ENCODE measurements at places on chromosomes 12 and 14.

DNA sequence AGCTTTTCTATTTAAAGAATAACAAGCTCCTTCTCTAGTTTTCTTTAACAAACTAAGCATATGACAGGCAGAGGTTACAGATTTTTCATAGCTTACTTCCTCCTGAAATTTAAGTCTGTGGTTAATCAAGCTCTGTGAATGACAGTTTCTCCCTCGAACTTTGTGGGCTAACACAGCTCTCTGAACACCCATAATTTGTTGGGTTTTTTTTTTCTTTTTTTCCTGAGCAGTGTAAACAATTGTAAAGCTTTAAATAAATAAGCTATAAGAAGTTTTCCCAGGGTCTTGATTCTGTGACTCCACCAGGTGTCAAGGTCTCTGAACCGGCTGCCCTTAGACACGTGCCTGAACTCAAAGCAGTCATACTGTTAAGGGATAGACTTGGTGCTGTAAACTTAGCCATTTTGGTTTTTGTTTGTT, 128.1 kb upstream of the AMIGO2 start:
- DNase-seq = peak; percentile 52

GRCh38 chr14:22464422-22465142, 124.4 kb downstream of the DAD1 start:
- peak; percentile 55 for DNase-seq

DNA sequence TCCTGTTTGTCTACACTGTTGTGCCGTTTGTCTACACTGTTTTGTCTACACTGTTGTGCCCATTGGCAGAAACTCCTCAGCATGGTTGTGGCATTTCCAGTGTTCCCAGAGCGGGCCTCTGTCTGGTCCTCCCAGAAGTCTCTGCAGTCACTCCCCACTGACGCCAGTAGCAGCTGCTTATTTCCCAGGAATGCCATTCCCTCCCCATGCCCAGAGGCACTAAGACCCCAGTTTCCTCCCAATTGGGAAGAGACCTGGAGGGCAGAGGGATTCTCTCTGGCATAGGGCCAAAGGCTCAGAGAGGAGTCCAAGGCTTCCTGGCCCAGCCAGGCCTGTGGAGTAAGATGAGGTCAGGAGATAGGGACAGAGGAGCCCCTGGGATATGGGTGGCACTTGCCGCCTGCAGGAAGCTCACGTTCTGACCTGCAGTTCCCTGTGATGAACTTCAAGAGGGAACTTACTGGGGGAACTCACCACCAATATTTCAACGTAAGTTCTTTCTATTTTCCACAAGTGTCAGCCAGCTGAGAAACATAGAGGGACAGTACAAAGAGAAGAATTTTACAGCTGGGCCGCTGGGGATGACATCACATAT, 69.1 kb downstream of the TNFAIP2 start:
- DNase-seq = no peak

GRCh38 chr14:76486251-76486743, 110.4 kb downstream of the ESRRB start:
- DNase-seq = no peak

- no peak for DNase-seq
Observed at GRCh38 chr12:78916845-78917480, 52.4 kb downstream of the SYT1 start.

- no peak for DNase-seq
Observed at GRCh38 chr14:101591121-101591520, 29.8 kb downstream of the DIO3 start.

DNA sequence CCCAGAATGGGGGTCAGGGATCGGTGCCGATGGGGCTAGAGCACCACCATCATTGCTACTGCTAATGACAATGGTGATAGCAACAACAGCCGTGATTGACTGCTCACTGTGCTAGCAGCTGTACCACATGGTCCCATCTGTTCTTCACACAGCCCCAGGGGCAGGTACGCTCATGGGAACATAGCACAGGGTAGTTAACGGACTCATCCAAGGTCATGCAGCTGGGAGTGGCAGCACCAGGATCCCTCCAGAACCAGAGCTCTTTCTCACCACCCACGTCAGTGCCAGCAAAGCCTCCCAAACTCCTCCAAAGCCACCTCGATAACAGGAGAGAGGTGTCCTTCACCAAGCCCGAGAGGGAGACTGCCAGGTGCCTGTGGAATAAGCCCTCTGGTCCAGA, 11.2 kb upstream of the DYNC1H1 start:
- DNase-seq = no peak

GRCh38 chr12:38907201-38907923, 2.0 kb upstream of the CPNE8 start:
- no peak for DNase-seq

DNA sequence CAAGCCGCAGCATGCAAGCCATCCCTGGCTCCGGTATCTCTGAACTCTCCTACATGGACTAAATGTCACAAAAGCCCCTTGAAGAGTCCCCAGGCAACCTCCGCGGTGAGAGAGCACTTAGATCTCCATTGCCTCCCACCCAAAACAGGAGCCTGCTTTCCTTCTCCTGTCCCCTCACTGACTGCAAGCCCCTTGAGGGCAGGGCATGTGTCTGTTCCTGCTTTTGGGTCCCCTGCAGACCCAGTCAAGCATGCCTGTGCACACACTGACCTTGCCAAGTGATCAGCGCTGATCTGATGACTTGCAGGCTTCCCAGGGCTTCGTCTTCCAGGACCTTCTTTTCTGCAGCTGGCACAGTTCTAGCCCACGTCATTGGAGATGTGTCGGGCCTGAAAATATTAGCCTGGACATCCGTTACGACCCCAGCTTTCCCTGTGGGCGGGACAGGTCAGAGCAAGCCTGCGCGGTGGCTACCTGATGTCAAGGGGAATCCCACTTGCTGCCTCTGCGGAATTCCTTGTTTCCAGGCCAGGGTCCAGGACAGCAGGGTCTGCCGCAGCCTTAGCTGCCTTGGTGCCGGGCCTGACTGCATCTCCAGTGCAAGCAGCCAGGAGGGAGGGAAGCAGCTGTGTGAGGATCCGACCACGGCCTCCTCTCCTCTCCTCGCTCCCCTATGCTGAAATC, 92.5 kb downstream of the FBXL14 start:
- no peak for DNase-seq

DNA sequence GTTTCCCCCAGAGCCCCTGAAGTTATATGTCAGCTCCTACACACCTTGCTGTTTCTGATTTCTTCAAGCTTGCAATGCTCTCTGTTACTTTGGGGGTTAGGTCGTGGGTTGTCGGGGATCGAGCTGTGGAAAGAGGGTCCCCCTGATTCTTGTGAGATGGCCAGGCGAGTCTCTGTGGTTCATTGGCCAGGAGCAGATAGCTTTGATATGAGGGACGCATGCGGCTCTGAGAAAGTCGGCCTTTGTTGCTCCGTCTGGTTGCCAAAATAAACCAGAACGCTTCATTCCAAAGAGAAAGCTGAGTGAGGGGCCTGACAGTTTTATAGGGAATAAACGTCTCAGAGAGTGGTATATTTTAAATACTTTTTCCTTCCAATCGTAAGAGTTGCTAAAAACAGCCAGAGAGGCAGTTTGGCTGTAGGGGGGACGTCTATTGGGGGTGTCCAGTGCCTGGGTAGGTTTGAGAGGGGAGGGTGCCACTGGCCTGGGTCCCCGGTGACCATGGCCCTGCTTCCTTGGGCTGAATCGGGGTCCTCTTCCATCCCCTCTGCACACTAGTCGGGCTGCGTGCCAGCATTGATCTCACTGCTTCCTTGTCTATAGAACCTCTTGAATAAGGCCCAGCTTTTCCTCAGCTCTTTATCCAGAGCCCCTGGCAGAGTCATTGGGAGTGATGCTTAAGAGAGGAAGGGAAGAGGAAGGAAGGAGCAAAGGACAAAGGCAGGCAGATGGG, 18.9 kb downstream of the CCND2 start:
- no peak for DNase-seq

DNA sequence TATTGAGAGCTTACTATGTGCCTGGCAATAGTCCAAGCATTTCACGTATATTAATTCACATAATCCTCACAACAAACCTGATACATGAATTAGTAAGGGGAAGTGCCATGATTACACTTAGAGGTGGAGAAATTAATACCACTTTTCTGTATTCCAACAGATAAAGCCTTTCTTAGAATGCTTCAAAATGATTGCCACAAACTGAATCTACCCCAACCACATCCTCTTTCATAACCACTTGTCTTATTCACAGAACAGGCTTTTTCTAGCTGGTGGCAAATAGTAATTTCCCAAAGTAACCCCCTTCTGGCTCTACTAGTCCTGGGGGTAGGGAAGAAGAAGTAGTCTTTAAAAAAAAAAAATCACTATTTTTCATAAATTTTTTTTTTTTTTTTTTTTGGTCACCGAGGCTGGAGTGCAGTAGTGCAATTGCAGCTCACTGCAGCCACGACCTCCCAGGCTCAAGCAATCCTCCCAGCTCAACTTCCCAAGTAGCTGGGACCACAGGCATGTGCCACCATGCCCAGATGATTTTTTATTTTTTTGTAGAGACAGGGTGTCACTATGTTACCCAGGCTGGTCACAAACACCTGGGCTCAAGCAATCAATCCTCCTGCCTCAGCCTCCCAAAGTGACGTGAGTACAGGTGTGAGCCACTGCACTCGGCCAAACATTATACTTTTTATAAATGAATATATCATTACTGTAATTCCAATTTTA, 59.0 kb upstream of the ARID2 start:
- DNase-seq = peak; percentile 18

GRCh38 chr12:113130457-113131135, 5.0 kb downstream of the RASAL1 start:
- no peak for DNase-seq

GRCh38 chr14:96762650-96763049, 34.5 kb upstream of the VRK1 start:
- DNase-seq = peak; percentile 71

- DNase-seq = no peak
Observed at GRCh38 chr14:96267336-96267735, 11.3 kb downstream of the BDKRB1 start.

- DNase-seq = peak; percentile 62
Observed at GRCh38 chr12:104201238-104202001, 14.2 kb upstream of the TXNRD1 start.

GRCh38 chr14:103624860-103625259, 4.2 kb upstream of the KLC1 start:
- DNase-seq = no peak

GRCh38 chr14:78143489-78144145, 26.6 kb upstream of the NRXN3 start:
- no peak for DNase-seq

DNA sequence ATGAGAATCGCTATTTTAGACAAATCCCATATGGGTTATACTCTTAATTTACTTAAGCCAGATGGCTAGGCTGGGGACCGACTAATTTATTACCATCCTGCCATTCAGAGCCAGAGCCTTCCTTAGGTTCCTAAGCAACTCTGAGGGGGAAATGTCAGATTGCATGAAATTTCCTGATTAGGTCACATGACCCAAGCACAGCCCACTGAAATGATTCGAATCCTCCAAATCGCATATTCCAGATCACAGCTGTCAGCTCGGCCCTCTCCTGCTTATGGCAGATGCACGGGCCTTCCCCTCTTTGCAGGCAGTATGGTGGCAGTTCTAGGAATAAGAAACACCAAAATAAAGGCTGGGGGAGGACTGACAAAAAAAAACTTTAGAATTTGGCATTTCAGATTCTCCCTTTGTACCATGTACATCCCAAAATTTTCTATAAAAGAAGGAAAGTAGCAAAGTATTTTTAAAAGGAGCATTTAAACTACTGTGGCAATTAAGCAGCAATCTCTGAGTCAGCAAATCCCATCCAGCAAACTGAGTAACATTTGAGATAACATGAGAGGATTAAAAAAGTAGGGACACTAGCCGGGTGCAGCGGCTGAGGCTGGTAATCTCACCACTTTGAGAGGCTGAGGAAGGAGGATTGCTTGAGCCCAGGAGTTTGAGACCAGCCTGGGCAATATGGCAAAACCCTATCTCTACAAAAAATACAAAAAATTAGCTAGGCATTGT, 30.5 kb upstream of the NUDT4 start:
- no peak for DNase-seq

DNA sequence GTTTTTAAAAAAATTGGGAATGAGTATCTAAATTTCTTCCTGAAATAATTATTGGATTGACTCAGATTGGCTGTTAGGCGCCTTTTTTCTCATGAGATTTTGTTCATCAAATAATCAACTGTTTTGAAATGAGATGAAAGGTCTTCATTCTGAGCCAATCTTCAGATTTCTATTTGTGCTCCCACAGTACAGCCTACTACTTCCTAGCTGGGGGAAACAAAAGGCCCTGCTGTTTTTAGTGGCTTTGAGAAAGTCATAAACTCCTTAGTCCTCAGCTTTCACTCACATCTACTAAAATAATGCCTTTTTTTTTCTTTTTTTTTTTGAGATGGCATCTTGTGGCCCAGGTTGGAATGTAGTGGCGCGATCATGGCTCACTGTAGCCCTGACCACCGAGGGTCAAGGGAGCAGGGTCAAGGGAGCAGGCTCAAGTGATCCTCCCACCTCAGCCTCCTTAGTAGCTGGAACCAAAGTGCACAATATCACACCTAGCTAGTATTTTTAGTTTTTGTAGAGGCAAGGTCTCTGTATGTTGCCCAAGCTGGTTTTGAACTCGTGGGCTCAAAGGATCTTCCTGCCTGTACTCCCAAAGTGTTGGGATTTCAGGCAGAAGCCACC, 15.2 kb downstream of the NACA start:
- DNase-seq = no peak

- DNase-seq = no peak
Observed at GRCh38 chr14:54524410-54524809, 14.7 kb downstream of the CGRRF1 start.

GRCh38 chr12:57454566-57455373, at the start of gene INHBE:
Gene INHBE, plus strand, starts transcription at chr12:57455307. Its CDS starts 230 bp downstream, at chr12:57455537.
- no peak for DNase-seq

- no peak for DNase-seq
Observed at GRCh38 chr12:115000038-115000437, 316.1 kb upstream of the TBX3 start.

DNA sequence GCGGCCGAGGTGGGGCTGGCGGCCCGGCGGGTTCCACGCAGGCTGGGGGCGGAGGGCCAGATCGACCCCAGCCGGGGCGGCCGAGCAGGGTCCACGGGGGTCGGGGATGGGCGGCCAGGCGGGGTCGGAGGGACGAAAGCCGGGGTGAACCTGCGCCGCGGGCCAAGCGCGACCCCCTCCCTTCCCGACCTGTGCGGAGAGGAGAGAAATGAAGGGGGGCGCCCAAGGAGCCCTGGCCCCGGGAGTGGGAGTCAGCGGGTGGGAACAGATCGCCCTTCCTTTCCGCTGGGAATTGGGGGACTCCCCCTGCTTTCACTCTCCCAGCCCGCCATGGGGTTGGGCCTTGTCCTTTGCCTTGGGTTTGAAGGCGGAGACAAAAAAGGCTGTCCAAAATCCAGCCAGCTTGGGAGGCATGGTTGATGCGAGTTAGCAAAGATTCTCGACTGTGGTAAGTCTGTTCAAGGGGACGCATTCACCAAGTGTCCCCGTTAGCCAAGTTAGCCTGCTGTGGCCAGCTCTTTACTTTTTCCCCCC, 559 bp upstream of the CKAP4 start:
- DNase-seq = peak; percentile 48

GRCh38 chr12:34186492-34186891, 164.2 kb downstream of the ALG10 start:
- no peak for DNase-seq

- DNase-seq = peak; percentile 29
Observed at GRCh38 chr12:123223241-123223668, 9.7 kb downstream of the MPHOSPH9 start.
